ENCODE measurements at places on chromosomes 2 and 18. TPM values are rescaled to one million over a fixed set of nuclear protein-coding genes. Genes with fewer than 3 reads are reported as not detected.

UGT1A8 gene
- 15.1 TPM for total RNA-seq

- no peak for DNase-seq
Observed at GRCh38 chr18:21930177-21930576, 189.6 kb downstream of the MIB1 start.

GRCh38 chr18:63319383-63320122 lies at the start of gene BCL2:
BCL2 (minus strand) TSS chr18:63319769.
- DNase-seq = peak; percentile 56

- peak; percentile 96 for DNase-seq
Observed at GRCh38 chr2:186575302-186575701, 14.6 kb upstream of the ITGAV start.

- DNase-seq = no peak
Observed at GRCh38 chr2:98902209-98903063, 33.6 kb downstream of the CRACDL start.

MORN2 gene
- 50.1 TPM for total RNA-seq

YPEL5 gene
- 53.3 TPM for total RNA-seq

DNA sequence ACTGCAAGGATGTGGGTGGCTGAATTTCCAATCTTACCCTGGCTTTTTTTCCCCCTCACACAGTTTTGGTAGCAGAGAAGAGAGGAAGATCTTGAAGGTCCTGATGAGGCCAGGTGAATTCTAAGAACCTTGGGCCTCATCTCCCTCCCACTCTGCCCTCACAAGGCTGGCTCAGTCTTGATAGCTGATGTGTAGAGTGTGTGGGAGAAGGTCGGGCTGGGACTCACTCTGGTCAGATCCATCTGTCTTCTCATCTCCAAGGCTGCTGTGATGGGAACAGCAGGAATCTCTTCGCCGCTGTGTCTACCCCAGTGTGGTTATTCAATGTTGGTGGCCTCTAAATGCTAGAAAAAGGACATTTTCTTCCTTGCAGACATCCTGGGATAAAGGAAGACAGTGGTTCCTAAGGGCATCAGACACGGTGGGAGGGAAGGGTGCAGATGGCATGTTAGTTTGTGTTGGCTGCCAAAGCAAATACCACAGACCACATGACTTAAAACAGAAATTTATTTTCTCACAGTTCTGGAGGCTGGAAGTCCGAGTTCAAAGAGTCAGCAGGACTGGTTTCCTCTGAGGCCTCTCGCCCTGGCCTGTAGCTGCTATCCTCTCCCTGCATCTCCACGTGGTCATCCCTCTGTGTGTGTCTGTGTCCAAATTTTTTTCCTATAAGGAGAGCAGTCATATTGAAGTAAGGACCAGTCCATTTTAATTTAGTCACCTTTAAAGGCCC lies 37.6 kb upstream of the MGAT4A start:
- peak; percentile 73 for DNase-seq

- no peak for DNase-seq
Observed at GRCh38 chr2:60498816-60499429, 54.5 kb downstream of the BCL11A start.

CCBE1 gene
- total RNA-seq = 6.5 TPM
